ENCODE measurements at places on chromosomes 12 and 14.

- DNase-seq: peak; percentile 14
Observed at GRCh38 chr12:107801150-107801549, 26.6 kb downstream of the ASCL4 start.

DNA sequence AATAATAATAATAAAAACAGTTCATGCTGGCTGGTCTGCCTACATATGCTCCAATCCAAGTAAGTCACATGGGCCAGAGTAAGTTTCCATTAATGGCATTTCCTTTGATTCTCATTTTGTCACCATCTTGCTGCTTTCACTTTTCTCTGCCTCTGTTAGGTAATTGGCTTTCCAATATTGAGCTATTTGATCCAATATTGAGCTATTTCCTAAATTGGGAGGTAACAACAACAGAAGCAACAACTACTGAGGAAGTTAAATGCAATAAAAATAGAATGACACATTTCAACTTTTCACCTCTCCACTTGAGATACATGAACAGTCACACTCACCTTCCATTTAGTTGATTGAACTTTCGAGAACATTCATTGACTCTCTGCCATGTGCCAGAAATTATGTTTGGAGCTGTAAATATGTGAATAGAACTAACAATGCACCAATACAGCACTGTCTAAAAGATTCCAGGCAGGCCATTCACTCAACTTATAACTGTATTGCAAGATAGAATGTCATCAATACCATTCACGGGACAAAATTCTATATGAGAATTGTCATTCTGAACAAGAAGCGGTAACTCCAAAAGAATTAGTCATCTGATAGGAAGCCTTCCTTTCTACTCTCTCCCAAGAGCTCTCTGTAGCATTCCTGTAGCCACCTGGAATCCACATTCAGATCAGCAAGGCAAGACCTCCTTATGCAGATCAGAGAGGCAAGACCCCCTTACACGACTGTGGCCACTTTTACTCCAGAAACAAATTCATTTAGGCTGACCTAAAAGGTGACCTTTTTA is 136.4 kb downstream of the PHLDA1 start:
- no peak for DNase-seq

GRCh38 chr12:100197486-100197885 is 3.1 kb upstream of the ACTR6 start:
- DNase-seq: no peak

DNA sequence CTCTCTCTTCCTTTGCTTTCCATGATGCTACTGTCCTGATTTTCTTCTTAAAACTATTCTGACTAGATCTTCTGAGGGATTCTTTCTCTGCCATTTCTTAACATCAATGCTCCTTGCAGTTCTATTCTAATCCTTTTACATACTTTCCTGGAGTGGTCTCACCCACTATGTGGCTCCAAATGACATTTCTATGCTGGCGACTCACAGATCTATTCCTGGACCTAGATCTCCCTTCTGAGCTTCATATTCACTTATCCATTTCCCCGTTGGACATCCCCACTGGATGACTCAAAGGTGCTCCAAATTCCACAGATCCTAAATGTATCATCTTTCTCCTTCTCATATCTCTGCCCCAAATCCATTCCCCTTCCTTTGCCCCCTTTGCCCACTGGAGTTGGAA is 4.1 kb downstream of the TEP1 start:
- no peak for DNase-seq

- DNase-seq: no peak
Observed at GRCh38 chr14:33029511-33029910, 90.8 kb downstream of the NPAS3 start.

GRCh38 chr12:32828120-32828519 is 68.5 kb downstream of the PKP2 start:
- no peak for DNase-seq

DNA sequence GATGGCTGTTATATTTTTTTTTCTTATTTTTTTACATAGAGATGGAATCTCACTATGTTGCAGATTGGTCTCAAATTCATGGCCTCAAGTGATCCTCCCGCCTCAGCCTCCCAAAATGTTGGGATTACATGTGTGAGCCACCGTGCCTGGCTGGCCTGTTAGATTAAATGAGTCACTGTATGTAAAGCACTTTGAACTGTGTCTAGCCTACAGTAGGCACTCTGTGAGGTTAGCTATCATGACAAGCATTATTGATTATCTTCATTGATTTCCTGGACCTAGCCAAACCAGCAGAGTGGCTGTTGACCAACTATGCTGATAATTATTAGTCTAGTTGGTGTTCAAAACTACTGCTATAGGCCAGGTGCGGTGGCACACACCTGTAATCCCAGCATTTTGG is 42.6 kb downstream of the ARF6 start:
- no peak for DNase-seq

Measured in fibroblast of pulmonary artery (primary cell).